ENCODE measurements at places on chromosomes 2 and 18. TPM values are rescaled to one million over a fixed set of nuclear protein-coding genes. Genes with fewer than 3 reads are reported as not detected.

Gene FAM124B
- total RNA-seq = not detected

Gene GPR75
- 2.2 TPM for total RNA-seq

Gene NEB
- 0.27 TPM for total RNA-seq

Gene NCKAP5
- total RNA-seq = 3.0 TPM

Gene CXCR1
- total RNA-seq = 0.28 TPM

Gene KIAA2012
- not detected for total RNA-seq

Gene GPD2
- total RNA-seq = 55.8 TPM

Gene GREB1L
- total RNA-seq = 5.3 TPM

Gene CCDC74B
- total RNA-seq = 9.7 TPM

Gene MCFD2
- total RNA-seq = 83.4 TPM

Gene LTBP1
- 2.8 TPM for total RNA-seq

Gene TUBB6
- 774 TPM for total RNA-seq

Gene TMEM178A
- not detected for total RNA-seq

Gene IL36B
- total RNA-seq = not detected

Gene LOXHD1
- not detected for total RNA-seq

Gene SPIRE1
- 20.9 TPM for total RNA-seq

Gene OR6B2
- total RNA-seq = not detected

Measured in foreskin keratinocyte (primary cell).